NCI-H2029 (cell line): ENCODE measurements at places on chromosomes 4 and X.

- no peak for DNase-seq
These were observed 18.3 kb upstream of the PI4K2B start for GRCh38 chr4:25215511-25215910.

GRCh38 chrX:152480269-152481212, 29.4 kb upstream of the GABRA3 start:
- DNase-seq: no peak

- DNase-seq: peak; percentile 56
These were observed 429 bp downstream of the UVSSA start for GRCh38 chr4:1347410-1347864.

- no peak for DNase-seq
These were observed 82.5 kb downstream of the CPE start for GRCh38 chr4:165461159-165461821.

- DNase-seq: no peak
These were observed 2.8 kb upstream of the ZNF718 start for GRCh38 chr4:121408-122084.

DNA sequence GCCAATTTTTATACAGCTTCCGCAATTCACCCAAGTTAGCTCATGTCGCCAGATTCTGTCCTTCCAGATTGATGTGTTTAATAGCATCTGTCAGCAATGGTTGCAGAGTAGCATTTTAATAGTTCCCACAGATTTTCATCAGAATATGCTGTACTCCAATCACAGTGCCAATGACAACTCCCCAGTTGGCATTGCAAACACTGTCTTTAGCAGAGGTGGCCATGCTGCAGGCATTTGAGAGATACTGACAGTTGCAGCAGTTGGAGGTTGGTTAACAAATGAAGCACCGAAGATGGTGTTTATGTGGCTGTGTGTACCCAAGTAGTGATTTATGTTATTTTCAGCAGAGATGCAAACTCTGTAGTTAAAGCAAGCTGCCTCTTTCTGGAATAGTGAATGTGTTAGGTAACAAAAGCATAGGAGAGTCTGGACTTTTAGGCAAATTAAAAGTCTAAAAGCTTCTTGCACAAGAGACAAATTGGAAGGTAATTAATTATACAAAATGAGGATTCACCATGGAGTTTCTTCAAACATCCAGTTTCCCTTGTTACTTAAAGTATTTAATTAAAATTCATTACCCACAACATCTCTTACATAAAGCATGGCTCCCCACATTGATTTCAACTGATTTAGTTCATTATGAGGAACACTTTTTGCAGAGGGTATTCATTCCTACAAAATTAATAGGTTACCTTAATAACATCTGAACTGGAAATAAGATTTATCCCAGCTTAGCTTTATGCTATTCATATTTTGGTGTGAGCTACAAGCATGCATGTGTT, 65.2 kb downstream of the PARM1 start:
- DNase-seq: no peak

- no peak for DNase-seq
These were observed 1.5 kb downstream of the ITM2A start for GRCh38 chrX:79365591-79365990.

DNA sequence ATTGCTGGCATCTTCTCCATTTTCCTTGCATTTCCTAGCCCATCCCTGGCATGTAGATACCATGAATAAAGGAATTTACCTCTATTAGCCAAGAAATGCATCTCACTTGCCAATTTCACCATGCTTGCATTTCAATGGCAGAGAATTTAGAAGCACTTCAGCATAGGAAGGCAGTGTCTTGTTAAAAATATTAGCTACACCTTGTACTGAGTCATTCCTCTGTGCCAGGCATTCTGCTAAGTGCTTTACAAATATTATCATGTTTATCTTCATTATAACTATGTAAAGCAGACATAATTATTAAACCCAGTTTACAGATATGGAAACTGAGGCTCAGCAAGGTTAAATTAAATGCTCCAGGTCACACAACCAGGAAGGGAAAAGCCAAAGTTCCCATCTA, 138.2 kb downstream of the NPNT start:
- no peak for DNase-seq

GRCh38 chrX:108088511-108088910, 2.8 kb downstream of the PSMD10 start:
- no peak for DNase-seq

DNA sequence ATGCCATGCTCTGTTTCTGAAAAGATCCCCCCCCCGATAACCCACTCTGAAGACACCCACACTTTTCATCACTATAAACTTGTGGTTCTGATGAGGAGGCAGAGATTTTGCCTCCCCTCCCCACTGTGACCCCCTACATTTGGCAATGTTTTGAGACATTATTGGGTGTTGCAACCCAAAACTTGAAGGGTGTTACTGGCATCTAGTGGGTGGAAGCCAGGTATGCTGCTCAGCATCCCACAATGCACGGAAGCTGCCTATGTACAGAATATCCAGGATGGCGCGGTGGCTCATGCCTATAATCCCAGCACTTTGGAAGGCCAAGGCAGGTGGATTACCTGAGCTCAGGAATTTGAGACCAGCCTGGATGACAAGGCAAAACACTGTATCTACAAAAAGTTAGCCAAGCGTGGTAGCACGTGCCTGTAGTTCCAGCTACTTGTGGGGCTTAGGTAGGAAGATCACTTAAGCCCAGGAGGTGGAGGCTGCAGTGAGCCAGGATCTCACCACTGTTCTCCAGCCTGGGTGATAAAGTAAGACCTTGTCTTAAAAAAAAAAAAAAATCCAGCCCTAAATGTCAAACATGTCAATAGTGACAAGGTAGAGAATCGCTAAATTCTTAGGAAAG, 87.3 kb downstream of the SCD5 start:
- no peak for DNase-seq

DNA sequence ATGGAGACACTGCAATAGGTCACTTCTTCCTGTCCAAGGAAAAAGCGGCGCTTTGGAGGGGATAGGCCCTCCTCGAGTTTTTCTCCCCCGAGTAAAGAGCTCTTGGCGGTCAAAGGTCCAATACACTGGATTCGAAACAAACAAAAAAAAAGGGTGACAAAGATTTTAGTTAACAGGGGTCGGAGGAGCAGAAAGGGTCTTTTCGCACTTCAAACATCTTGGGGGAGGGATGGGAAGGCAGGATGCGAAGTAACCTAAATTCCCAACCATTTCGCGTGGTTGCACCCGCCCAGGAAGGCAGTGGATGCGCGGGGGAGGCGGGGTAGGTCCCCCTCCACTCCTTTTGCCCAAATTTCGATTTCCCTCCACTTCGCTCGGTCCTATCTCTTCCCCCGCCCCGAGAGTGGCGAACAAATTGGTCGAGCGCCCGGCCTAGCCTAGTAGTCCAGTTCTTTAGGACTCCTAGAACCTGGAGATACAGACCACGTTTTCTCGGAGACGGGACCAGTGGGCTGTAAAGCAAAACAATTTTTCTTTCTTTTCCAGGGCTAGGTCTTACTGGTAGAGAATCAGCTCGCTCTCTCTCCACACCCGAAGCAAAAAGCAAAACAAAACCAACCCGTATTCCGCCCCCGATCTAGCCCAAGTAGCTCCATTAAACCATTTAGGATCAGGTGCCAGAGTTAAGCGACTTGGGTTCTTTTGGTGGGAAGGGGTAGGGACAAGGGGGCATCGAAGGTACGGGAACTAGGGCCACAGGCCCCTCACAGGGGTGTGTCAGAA, 2.0 kb upstream of the STAG2 start:
- no peak for DNase-seq

DNA sequence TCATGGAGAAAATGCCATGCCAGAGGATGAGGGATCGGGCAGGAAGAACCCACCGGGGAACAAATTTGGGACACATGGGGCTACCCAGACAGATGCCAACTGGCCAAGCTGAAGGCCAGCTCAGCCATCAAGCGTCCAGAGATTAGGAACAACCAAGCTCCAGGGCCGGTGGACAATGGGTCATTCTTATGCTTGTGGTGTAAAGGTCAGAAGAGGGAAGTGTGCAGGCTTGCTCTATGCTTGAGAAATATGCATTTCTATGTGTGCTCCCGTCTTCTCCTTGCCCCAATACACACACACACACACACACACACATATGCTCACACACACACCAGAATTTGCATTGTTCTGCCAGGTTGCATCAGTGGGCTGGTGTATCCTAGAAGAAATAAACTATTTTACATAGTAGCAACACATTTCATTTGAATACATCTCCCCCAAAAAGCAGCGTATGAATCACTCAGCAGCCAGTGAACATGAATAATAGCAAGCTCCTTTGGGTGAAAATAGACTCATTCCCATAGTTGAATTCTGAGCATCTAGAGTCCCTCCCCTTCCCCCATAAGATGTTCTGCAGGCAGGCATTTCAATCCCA, 201.9 kb upstream of the PPARGC1A start:
- no peak for DNase-seq

DNA sequence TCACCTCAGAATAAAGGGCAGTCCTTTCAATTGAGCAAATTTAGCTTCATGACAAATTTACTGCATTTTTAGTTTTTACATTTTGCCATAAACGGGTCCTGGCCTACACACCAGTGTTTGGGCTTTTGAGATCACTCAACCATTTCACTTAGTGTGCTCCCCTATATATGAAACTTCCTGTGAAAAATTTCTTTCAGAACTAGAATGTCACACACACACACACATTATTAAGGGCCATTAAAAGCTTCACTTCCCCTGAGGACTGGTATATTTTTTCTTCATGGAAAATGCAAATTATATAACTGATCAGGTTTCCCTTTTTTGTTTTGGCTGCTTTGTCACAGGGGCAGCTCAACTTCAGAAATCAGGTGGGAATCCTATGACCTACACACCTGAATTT, 206.5 kb downstream of the ENOX2 start:
- DNase-seq: no peak

GRCh38 chr4:73311428-73311827, 52.8 kb upstream of the ANKRD17 start:
- DNase-seq: peak; percentile 2
